CD4-positive, alpha-beta T cell (primary cell): ENCODE measurements at places on chromosomes 3 and 15. TPM values are rescaled to one million over a fixed set of nuclear protein-coding genes. Genes with fewer than 3 reads are reported as not detected.

NTRK3 gene
- 0.78 TPM for total RNA-seq

- DNase-seq = peak; percentile 83
Measured at GRCh38 chr15:56245871-56246814, 2.5 kb upstream of the RFX7 start.

SLC9C1 gene
- not detected for total RNA-seq

CPLX3 gene
- total RNA-seq = 0.16 TPM

DNA sequence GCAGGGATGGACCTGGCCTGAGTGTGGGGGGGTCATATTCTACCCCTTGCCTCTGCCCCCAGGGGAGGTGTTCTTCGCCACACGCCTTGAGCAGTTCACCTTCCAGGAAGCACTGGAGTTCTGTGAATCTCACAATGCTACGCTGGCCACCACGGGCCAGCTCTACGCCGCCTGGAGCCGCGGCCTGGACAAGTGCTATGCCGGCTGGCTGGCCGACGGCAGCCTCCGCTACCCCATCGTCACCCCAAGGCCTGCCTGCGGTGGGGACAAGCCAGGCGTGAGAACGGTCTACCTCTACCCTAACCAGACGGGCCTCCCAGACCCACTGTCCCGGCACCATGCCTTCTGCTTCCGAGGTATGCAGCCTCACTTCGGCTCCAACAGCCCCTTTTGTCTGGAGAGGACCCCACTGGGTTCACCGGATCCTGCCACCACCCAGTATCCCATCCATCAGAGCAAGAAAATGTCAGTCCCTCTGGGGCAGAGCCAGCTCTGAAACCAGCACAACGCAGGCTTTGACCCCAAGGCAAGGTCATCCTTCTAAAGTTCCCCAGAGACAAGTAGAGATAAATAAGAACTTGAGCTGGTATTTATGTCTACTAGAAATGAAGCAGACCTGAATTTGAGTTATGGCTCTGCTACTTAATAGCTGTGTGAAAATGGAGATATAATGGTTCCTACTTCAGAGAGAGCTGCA is 45.8 kb downstream of the HAPLN3 start:
- no peak for DNase-seq

DNA sequence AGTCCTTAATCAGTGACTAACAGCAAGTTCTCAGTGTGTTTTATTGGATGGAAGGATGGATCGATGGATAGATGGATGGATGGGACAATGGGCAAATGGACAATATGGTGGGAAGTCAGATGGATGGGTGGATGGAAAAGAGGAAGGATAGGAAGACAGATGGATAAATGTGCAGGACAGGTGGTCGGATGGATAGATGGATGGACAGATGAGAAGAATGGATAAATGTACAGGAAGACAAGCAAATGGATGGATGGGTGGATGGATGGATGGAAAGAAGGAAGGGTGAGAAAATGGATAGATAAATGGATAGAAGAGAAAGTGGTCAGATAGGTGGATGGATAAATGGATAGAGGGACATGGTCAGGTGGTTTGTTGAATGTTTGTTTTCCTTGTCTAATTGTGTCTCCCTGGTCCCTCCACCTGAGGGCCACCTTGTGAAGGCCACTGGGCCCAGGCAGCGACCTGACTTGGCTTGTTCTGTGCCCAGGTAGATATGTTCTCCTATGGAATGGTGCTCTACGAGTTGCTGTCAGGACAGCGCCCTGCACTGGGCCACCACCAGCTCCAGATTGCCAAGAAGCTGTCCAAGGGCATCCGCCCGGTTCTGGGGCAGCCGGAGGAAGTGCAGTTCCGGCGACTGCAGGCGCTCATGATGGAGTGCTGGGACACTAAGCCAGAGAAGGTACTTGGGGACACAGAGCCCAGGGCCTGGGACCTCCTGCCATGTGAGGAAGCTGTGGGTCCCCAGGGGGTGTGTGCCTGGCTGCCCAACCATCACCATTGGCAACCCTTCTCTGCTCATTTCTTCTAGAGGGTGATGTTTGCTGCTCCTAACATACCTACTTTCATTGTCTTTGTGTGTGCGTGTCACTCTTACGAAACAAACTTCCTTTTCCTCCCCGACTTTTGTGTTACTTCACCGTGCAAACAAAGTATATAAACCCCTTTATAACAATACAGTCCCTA is 137.5 kb downstream of the LRRK1 start:
- peak; percentile 2 for DNase-seq

DNA sequence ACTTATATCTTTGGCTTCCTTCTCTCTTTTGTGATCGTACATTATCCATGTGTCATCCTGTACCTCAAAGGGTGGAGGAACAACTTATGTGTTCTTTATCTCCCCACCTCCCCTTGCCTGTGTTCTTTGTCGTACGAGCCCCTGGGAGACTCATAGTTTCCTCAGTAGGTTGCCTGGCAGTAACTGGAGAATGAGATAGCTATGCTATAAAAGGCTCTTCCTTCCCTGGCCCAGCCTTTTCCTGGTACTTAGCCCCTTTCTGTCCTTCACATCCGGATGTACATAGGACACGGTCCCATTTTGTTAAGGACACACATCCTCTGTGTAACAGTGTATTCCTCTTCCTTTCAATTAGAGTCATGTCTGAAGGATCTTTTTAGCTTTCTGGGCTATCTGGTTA is 32.1 kb downstream of the PLCL2 start:
- no peak for DNase-seq

GRCh38 chr3:71195492-71195891 is 388.0 kb downstream of the FOXP1 start:
- DNase-seq = no peak

MINAR1 gene
- total RNA-seq = 0.11 TPM

CTDSPL gene
- total RNA-seq = 1.5 TPM

- DNase-seq = no peak
Measured at GRCh38 chr15:70240082-70240481, 142.4 kb upstream of the TLE3 start.

CAV3 gene
- not detected for total RNA-seq

DNA sequence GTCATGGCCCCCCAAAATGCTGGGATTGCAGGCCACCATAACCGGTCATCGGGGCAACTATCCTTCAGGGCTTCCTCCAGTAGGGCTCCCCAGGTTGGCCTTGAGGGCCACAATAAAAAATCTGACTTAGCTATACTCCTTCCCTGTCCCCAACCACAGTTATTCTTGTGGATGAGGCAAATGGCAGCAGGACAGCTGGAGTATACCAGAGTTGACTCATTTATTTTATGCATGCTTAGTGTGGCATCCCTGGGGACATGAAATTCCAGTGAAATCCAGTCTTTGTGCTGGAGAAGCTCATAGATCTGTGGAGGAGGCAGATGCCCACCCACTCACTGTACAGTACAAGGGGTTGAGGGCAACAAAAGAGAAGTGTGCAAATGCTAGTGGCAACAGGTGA is 109.5 kb downstream of the RORA start:
- no peak for DNase-seq

MEGF11 gene
- not detected for total RNA-seq

GRCh38 chr15:60583194-60583593 is 104.3 kb upstream of the ICE2 start:
- no peak for DNase-seq

DNA sequence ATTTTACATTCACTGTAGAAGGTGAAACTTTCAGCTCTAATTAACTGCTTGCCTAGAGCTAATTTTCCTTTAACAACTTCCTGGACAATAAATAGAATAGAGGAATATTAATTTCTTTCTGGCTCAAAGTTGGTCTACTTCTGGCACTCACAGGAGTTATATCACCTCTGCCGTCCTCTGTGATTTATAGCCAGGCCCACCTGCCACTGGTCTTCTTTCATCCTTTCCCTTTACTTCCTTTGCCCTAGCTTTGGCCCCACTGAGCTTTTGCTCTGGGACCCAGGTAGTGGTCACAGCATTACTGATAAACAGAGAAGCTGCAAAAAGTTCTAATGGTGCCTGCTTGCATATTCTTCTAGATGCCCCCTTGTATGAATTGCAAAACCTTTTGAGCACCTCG is 49.3 kb upstream of the ABHD10 start:
- DNase-seq = no peak

- peak; percentile 54 for DNase-seq
Measured at GRCh38 chr3:129003578-129004112, 2.5 kb downstream of the EFCC1 start.

GRCh38 chr3:126121074-126121473 is 37.1 kb upstream of the SLC41A3 start:
- no peak for DNase-seq

DNA sequence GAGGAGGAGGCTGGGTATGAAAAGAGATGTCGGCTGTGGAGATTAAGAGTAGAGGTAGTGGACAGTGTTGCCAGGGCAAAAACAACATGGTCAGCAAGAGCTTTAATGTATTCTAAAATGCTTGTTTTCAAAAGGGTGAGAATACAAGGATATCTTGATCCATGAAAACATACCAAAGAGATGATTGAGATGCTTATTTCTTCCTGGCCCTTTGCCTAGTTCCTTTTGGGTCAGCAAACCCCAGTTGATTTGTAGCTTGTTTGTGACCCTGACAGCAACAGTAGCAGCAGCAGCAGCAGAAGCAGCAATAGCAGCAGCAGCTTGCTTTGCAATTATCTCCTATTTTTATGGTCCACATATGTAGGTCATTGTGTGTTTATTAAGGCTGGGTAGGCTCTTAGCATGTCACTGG is 337.3 kb downstream of the LPP start:
- DNase-seq = no peak

DAZL gene
- not detected for total RNA-seq

- no peak for DNase-seq
Measured at GRCh38 chr3:19213603-19214220, 65.4 kb downstream of the KCNH8 start.

DNA sequence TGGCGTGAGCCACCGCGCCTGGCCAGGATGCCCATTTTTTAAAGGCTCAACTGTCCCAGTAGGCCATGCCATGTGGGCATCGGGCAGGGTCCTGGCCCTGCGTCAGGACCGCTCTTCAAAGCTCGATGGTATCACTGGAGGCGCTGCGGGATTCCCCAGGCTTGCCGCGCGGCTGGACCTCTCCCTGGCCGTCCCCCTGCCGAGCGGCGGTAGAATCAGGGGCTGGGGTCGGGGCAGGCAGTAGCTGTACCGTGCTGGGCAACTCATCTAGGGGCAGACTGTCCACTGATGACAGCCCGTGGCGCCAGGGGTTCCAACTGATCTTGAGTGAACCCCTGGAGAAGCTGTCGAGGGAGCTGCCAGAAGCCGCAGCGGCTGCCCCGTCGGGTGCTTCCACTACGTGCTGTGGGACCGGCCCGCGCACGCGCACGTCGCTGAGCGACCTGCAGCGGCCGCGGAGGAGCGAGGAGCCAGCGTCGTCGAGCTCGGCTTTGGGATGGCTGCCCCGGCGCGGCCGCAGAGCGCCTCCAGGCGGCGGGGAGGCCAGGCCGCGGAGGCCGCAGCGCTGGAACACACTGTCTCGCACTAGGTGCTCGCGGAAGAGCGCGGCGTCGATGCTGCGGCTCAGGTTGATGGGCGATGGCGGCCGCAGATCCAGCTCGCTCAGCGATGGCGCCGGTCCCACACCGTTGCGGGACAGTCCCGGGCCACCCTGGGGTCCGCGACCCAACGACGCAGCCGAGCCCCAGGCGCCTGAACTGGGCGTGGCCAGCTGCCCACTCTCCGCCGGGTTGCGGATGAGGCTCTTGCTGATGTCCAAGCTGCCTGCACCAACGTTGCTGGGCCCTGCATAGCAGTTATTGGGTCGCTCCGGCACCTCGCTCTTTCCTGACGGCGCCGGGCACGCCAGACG is 5.8 kb downstream of the PRRT3 start:
- DNase-seq = peak; percentile 86

- DNase-seq = peak; percentile 96
Measured at GRCh38 chr3:50365080-50365841, 5.9 kb upstream of the TMEM115 start.
